ENCODE measurements at places on chromosomes 1 and 21. TPM values are rescaled to one million over a fixed set of nuclear protein-coding genes. Genes with fewer than 3 reads are reported as not detected.

The CR2 gene
- 4.0 TPM for total RNA-seq

The S100A12 gene
- not detected for total RNA-seq

The PLCH2 gene
- 2.0 TPM for total RNA-seq

The CSMD2 gene
- 0.22 TPM for total RNA-seq

The RNASEL gene
- total RNA-seq = 2.9 TPM

The P3H1 gene
- total RNA-seq = 32.9 TPM

The TEDDM1 gene
- not detected for total RNA-seq

- DNase-seq = no peak
Measured at GRCh38 chr1:235101558-235102258, 26.9 kb downstream of the TOMM20 start.

GRCh38 chr1:208445758-208446203, 201.6 kb upstream of the PLXNA2 start:
- DNase-seq = no peak

DNA sequence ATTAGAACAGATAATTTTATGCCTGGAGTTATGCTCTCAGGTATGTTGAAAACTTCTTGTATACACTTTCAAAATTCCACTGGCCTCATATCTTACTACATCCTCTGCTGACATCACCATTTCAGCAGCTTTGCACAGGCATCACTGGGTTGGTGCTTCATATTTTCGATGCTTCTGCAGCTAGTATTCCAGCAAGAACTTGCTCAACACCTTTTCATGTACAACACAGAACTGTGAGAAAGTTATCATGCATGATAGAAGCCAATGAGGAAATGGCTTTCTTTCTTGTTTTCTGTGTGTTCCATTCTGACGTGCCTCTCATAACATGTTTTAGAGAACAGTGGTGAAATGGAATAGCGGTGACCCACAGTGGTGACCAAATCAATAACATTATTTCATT, 5.1 kb upstream of the GBP5 start:
- DNase-seq = no peak

DNA sequence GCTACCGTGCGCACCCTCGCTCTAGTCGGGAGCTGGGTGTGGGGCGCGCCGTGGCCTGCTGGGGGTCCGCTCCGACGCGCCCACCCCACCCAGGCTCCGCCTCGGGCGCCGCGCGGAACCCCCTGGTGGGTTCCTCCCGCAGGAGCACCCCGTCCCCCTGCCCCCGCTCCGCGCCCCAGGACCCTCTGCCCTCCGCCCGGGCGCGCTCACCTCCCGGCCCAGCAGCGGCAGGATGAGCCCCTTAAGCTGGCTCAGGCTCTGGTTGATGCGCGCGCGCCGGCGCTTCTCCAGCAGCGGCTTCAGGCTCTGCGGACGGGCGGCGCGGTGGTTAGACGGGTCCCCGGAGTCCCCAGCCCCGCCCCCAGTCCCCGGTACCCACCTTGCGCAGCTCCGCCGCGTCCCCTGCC, 319 bp downstream of the HES2 start:
- no peak for DNase-seq

DNA sequence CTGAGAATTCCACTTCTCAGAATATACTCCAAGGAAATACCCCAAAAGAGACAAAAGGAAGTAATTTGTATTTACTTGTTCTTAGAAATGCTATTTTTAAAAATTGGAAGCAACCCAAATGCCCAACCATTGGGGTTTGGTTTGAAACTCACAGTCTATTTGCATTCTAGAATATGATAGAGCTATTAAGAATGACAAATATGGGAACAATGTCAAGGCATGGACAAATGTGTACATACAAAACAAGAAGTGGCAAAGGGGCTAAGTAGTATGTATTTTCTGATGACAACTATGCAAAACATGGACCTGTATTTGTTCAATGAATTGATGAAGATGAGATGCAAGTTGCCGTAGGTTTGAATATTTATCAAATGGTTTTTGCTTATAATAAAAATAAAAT, 32.8 kb downstream of the KCNA2 start:
- no peak for DNase-seq

DNA sequence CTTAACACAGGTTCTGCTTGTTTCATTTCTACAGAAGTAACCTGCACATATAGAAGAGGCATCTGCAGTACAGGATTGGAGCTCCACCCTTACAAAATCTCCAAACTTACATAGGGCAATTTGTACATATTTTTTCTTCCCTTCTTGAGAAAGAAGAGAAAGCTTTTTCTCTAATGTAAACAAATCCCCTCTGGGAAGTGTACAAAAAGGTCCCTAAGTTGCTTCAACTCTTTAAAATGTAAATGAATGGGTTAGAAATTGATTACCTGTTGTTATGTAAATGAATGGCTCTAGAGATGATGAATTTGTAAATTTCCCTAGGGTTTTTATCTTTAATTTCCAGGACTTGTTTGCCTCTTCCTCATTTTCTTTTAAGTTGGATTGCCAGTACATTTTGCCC, 1183.7 kb downstream of the MRPL39 start:
- DNase-seq = no peak

- DNase-seq = no peak
Measured at GRCh38 chr1:62401034-62401760, 35.7 kb upstream of the USP1 start.

GRCh38 chr1:1117469-1117831, 1.6 kb upstream of the C1orf159 start:
- no peak for DNase-seq

GRCh38 chr1:112798292-112798691, 83.2 kb upstream of the PPM1J start:
- no peak for DNase-seq

- no peak for DNase-seq
Measured at GRCh38 chr1:6948416-6948815, 163.2 kb downstream of the CAMTA1 start.

DNA sequence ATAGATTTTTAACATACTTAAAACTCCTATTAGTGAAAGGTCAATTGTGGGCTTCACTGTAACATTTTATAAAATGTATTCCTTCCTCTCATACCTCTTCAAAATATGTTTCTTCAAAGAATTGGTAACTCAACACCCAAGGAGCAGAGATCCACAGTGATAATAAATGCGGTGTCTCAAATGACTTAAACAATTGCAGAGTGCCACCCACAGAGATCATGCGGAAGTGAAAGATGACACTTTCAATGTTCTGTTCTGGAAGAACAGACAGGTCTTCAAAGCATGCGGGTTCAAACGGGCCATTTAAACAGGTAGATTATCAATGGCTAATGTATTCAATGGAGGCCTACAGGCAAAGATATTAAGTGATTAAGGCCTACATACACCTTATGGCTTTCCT, 157.0 kb upstream of the GREM2 start:
- DNase-seq = no peak

- DNase-seq = peak; percentile 48
Measured at GRCh38 chr1:35220976-35221375, 28.0 kb upstream of the SFPQ start.

GRCh38 chr1:25430967-25431881, 527 bp downstream of the MACO1 start:
- peak; percentile 8 for DNase-seq

DNA sequence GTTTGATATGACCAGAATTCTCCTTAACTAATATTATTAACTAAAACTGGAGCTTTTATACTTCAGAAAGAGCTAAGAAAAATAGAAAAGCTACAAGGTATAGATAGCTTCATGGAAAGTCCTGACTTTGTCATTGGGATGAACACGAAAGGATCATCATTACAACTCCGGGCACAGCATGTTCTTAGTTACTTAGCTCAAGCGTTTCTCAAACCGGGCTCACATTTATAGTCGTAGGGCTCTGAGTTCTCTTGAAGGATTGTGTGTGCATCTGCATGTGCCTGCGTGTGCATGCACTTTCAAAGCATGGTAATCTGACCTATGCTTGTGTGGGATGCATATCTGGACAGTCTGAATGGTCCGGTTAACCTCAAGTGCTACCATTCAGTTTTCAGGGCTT, 20.4 kb upstream of the MAP10 start:
- DNase-seq = no peak

DNA sequence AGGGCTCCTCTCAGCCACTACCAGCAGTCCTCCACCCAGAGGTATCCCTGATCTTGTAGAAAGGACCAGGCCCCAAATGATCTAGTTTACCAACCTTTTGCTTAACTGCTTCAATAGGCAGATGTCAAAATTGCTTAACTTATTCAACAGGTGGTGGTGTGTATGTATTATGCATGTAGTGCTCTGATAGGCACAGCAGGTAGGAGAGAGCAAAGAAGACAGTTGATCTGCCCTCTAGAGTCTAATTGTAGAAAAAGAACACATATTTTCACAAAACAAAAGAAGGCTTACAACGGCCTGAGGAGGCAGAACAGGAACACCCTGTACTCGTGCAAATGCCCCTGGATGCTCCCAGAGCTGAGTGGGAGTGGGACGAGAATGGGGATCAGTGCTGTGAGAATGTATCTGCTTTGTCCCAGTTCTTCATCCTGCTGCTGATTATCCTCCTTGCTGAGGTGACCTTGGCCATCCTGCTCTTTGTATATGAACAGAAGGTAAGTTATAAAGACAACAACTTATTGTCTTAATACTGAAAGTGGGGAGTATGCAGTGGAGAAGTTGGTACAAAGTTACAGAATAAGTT, 21.1 kb downstream of the CD53 start:
- no peak for DNase-seq

- DNase-seq = no peak
Measured at GRCh38 chr1:245092638-245092976, 62.2 kb upstream of the KIF26B start.

DNA sequence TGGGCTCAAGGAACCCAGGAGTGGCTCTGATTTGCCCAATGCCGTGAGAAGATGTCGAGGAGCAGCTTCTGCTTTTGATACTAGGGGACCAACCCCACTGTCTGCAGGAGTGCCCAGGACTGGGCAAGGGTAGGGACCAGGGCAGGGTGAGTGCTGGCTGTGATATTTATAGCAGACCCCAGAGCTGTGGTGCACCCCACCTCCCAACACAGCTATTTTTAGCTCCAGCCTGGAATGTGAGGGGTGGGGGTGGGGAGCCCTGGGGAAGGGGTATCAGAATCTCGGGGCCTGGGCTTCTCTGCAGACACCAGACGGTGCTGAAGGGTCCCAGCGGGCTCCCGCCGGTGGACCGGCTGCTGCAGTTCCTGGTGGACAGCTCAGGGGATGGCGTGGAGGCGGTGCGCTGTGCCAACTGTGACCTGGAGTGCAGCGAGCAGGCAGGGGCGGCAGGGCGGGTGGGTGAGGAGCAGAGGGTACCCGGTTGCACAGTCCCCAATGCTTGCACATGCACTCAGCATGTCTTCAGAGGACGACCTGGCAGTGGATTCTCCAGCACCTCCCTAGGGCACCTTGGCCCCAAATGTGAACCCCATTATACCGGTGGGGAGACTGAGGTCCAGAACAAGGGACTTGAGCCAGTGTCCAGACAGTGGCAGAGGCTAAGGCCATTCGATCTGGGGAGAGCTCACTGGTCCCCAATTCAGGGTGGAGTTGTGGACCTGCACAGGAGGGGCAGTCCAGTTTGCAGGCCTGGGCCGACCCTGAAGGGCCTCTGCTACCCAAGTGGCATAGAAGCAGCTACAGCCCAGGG, 1.4 kb downstream of the RNF207 start:
- DNase-seq = no peak

DNA sequence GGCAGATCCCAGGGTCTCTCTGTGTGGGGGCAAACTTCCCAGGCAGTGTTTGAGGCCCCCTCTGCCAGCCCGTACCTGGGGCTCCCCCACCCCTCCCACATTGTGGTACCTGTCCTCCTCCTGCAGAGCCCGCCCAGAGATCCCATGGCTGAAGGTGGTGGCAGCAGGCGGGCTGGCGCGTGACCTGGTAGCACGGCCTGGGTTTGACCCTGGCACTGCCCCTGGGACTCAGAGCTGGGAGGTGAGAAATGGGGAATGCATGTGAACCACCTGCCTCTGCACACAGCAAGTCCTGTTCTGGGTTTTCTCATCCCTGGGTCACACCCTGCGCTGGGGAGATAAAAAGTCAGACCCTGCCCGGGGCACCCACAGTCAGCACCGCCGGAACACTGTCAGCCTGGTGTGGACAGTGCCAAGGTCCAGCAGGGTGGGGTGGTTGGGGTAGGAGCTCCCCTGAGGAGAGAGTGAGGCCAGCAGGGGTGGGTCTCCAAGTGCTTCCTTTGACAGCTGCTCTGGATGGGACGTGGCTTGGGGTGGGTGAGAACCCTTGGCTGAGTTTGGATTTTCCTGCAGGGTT, 11.8 kb downstream of the AGRN start:
- no peak for DNase-seq

GRCh38 chr1:248828845-248829244, 3.1 kb upstream of the SH3BP5L start:
- DNase-seq = no peak

GRCh38 chr1:9244501-9245229, 10.1 kb downstream of the H6PD start:
- no peak for DNase-seq

DNA sequence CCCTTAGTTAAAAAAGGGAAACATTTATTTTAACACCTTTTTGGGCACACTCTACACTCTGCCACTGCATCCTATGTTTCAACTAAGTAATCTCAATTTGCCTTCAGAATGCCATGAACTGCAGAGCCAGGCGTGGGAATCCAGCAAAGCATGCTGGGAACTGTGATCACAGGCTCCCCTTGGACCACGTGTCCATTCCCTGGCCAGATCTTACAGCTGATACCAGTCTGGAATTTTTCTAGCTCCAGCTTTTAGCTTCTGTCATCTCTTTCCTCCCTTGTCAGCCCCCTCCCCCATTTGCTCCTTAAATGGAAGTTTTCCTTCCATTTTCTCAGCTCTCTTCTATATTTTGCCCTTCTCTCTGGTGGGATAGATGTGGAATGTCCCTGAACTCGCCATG, 29.4 kb downstream of the RCSD1 start:
- no peak for DNase-seq

DNA sequence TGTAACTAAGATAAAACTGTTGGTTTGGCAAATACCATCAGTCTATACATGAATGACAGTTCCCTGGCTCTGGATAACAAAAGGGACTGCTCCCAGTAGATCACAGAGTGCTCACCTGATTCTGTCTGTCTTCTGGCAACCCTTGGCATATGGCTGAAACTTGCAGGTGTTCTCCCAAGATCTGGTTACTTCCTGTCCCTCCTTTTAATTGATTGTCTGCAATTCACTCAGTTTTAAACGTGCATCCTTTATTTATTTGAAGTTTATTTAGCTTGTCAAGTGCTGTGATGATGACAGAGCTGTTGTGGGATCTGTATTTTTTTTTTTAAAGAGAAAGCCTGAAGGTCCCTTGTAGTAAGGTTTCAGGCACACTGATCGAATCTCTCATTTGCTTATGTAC, 3.4 kb downstream of the KCNA3 start:
- no peak for DNase-seq

DNA sequence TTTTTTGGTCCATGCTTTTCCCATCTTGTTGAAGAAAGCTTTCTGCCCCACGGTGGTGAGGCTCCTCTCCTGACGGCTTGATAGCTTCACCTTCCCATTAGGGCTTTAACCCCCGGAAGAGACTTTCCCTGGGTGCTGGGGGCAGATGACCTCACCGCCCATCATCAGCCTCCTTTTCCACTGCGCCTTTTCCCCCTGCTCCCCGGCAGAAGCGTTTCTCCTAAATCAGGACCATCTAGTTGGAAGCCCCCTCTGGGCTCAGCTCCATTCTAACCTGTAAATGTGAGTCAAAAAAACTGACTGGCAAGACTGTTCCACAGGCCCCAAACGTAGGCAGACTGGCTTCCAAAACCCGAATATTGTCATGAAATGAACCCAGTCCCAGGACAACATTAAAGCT, 6.7 kb downstream of the POFUT2 start:
- DNase-seq = no peak

- DNase-seq = no peak
Measured at GRCh38 chr1:192888574-192888973, 79.7 kb downstream of the RGS2 start.

Data from HCT116 (cell line).